Stimulated activated memory B cell treated with anti-CD40 and anti-IgM and Interleukin-4, amounts not matched to agents 10 μg/mL and 1 μg/mL and 100 μg/mL, for 72 hours (primary cell): ENCODE measurements at places on chromosomes 5 and 9.

DNA sequence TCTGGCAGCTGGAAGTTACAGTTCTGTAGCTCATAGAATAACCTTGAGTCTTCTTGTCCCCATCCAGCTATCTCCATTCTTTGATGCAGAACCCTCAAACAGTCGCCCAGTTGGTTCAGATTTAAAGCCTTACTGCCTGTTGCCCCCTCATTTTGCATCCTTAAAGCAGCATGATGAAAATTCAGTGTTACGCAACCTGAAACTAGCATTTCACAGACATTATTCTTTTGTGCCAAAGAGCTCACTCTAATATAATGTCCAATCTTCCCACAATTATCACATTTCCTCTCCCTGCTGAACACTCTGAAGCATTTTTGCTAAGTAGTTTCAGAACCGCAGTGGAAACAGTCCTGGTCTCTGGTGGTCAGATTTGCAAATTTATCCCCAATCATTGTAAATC lies 318.0 kb downstream of the PSAT1 start:
- ATAC-seq: no peak

DNA sequence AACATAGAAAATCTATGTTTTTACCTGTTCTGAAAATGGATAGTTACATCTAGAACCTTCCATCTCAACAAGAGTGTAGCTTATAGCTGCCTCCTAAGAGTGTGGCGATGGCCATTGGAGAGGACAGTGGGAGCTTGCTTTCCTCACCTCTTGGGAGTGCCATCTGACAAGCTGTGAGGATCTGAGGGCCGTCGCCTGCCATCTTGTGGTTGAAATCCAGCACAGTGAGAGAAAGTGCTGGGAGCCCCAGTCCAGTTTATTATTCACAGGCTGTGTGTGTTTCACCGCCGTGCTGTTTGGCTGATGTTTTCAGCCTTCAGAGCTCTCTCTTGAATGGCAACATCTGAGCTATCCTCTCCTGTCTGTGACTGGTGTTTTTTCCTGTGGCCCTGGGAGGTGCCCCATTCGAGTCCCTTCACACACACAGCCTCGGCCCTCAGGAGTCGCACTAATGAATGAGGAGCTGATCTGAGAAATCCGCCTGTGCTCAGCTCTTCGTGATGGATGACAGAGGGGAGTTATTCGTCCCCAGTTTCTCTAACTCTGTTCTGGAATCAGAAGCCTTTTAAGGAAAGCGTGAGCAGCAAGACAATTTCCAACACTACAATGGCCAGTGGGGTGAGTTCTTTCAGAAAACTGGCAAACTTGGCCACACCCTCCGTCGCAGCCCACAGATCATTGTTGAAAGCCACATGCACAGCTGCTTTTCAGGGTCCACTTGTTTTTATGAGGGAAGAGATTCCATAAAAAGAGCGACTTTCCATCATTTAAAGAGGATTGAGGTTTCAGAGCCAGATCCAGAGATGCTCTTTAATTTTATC lies 170.3 kb downstream of the PDZD2 start:
- peak; percentile 50 for ATAC-seq

DNA sequence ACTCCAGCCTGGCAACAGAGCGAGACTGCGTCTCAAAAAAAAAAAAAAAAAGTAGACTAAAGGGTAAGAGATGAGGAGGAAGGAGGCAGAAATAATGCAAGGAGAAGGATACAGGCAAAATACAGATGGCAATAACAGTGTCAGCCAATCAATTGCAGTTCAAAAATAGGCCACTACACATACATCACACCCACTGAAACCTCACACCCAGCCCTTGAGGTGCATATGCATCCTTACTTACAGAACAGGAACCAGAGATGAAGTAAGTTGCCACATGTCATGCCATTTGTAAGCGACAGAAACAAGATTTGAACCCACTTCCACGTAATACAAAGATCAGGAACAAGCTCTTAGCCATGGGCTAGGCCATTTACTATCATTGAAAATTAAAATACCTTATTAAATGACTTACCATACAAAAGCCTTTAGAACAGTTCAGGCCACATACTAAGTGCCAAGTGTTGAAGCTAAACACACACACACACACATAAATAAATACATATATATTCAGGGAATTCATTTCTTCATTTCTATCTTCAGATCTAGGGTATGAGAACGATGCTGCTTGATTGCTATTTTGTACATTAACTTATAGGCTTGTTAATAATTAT lies 98.4 kb downstream of the FNBP1 start:
- ATAC-seq: no peak

GRCh38 chr5:171989276-171989675 lies 17.2 kb downstream of the FBXW11 start:
- ATAC-seq: peak; percentile 70

GRCh38 chr5:102277144-102277543 lies 18.9 kb downstream of the SLCO4C1 start:
- no peak for ATAC-seq

DNA sequence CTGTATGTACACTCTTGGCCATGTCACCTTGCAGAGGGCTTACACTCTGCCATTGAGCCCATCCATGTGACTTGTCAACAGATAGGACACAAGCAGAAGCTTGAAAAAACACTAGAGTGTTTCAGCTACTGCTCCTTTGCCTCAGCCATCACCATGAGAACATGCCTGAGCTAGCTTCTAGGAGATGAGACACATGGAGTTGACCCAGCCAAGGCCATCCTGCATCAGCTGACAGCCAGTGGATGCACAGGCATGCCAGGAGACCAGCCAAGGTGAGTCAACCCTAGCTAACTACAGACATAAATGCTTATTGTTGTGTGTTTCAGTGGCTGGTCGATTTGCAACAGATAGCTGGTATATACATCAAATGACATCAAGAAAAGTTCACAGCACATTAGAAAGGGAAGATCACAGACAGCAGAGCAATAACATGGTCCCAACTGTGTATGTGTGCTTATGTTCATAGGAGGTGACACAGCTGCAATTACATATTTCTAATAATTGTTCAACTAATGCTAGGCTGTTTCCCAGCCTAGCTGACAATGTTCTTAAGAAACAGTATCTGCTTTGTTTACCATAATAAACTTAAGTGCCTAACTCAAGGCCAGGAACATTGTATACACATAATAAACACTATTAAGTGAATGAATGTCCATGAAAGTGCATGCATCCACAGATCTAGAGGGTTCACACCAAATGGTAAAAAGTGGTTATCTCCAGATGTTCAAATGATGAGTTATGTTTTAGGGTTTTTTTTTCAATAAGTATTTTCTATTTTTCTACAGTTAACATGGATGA lies 105.7 kb downstream of the SPOCK1 start:
- no peak for ATAC-seq

- ATAC-seq: no peak
Measured at GRCh38 chr5:120327180-120327579, 136.9 kb upstream of the PRR16 start.

- no peak for ATAC-seq
Measured at GRCh38 chr9:81885602-81886001, 42.6 kb upstream of the SPATA31D4 start.

DNA sequence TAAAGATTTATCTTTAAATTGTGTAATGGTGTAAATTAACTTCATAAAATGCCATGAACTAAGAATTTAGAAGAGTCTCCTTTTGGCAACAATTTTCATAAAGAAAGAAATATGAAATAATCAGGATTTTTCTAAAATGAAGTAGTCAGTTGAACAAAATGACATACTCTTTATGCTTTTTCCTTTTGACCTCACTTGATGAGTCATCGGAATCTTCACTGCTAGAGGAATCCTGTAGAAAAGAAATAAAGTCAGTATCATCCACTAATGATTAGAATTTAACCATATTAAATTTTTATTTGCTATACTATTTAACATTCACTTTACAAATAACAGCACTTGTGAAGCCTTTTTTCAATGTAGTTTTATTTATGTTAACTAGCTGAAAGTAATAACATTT lies 26.1 kb downstream of the CHD1 start:
- ATAC-seq: no peak

DNA sequence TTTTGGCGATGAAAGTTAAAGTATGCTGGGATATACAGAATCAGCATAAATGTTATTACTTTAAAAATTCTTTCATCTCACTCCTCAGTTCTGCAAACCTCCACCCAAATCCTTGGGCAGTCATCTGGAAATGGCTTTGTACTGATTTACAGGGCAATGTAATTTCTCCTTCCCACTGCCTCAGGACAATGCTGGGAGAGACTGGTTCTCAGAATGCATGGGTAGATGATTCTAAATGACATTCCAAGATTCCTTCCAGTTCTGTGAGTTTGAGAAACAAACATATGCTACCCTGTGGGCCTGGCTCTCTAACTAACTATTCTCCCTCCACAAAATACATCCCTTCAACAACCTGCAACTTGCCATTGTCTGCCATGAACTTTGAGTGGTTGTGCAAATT lies 7.5 kb upstream of the PSAT1 start:
- no peak for ATAC-seq

DNA sequence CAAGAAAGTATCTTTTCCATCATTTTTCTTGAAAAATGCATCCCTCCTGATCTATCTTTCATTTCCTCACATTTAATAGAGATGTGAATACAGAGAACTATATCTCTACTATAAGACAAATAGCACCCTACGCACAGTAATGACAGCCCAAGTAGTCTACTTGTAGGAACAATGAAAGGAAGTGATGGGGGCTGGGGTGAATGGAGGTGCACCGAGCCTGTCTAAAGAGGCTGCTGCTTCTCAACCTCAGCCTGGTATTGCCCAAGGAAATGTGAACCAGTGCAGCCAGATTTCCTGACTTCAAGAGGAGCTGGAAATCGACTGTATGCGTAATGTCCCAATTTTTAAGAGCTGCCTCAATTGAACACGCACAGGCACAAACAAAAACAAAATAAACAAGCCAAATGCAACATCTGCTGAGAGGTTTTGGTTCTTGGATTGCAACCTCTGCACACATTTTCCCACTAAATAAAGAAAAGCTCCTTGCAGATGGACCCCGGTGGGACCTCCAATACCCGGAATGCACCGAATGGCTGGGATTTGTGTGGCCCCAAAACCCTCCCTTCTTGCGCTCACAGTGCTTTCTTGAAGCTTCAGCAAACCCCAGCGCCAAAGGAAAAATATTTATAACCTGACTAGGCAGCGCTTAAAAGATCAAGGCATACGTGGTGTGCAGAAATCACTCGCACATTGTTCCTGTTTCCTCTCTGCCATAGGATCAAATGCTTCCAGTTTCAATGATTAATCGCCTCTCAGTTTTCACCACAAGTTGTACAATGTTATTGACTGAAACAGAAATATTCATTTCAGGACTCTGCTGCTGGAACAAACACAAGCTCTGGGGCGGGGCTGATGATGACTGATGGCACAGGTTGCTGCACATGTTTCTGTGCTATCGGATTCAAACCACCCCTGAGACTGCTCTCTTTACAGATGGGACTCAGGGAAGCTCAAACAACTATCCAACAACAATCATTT lies 68.3 kb downstream of the KCNIP1 start:
- ATAC-seq: peak; percentile 67

DNA sequence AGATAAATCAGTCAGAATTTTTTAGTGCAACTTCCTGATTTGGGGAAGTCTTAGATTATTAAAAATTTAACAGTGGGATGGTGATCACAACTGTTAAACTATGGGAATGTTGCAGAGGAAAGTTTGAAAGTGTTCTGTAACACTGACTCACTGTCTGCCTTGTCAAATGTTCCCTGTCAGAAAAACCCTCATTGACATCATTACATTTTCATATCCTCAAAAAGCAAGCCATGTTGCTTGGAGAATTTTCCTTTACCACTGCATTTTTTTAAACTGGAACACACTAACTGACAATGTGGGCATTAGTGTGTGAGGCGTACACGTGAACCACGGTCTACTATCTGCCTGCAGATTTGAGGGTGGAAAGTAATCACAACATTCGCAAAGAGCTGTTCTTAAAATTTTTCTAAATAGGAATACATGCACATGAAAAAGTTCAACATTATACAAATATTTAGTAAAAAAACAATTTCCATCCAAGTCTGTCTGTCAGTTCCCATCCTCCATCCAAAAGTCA lies 28.6 kb upstream of the IL7R start:
- ATAC-seq: no peak

- peak; percentile 63 for ATAC-seq
Measured at GRCh38 chr5:100623719-100624118, 88.5 kb downstream of the FAM174A start.

GRCh38 chr9:86349271-86349670 lies 4.9 kb downstream of the TUT7 start:
- ATAC-seq: no peak

DNA sequence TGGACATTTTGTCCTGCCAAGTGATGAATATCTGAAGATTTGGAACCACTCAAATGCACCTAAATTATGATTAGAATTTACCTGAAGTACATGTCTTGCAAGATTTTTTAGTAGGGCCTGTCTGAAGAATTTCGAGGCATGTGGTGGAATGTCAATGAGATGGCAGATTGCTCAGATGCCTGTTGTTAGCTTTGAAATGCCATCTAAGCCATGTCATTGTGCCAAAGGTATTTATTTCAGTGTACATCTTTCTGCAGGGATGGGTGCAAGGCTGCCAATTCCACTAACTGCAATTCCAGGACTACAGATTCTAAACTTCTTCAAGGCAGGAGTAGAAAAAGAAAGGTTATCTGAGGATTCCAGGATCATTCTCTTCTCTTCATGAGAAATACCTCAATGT lies 9.1 kb upstream of the GNAQ start:
- no peak for ATAC-seq

DNA sequence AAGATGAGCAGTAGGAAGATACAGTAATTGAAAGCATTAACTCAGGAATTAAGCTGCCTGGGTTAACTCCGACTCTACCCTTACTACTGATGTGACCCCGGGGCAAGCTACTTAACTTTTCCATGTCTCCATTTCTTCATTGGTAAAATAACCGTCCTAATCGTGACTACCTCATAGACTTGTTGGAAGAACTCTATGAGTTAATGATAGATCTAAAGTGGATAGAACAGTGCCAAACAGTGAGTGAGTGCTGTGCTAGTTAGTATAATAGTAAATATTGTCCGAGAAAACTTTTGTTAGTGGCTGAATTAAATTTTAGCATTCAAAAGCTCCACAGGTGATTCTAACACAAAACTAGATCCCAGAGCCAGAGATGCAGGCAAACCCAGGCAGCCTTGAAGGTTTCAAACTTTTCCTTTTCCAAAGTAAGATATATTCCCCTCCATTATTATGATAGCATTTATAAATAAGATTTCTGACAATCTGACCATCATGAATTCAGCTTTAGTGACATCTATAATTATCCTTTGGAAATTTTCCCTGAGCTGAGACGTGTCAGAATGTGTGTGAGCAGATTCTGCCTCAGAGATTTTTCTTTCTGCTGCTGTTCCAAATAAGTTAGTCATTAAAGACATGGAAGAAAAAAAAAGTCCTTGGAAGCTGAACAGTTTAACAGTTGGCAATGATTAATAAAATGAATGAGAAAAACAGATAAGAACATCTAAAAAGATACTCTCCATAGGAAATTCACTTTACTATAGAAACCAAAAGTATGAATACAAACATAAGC lies 369.5 kb downstream of the PRELID2 start:
- ATAC-seq: no peak

DNA sequence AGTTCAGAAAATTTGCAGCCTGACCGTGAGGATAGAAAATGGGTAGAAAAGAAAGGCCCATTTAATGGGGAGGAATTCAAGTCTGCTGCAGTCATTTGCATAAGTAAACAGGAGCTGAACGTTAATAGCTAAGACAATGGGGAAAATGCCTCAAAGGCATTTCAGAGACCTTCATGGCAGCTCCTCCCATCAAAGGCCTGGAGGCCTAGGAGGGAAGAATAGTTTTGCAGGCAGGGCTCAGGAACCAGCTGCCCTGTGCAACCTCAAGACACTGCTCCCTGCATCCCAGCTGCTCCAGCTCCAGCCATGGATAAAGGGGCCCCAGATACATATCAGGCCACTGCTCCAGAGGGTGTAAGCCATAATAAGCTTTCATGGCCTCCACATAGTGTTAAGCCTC lies 32.2 kb upstream of the CDH18 start:
- ATAC-seq: no peak

GRCh38 chr9:89883401-89884341 lies 278.9 kb downstream of the GADD45G start:
- ATAC-seq: no peak
